ENCODE measurements at places on chromosomes 7 and 10. TPM values are rescaled to one million over a fixed set of nuclear protein-coding genes. Genes with fewer than 3 reads are reported as not detected.
A peak's percentile ranks its signal among the peaks of the same experiment; 100 is the strongest.

The MMD2 gene
- total RNA-seq, result not detected

The FAM20C gene
- 46.8 TPM for total RNA-seq

The TSPAN15 gene
- 19.5 TPM for total RNA-seq

The ASZ1 gene
- not detected for total RNA-seq

The RGS10 gene
- 4.3 TPM for total RNA-seq

The CRHR2 gene
- not detected for total RNA-seq

The MKI67 gene
- 110 TPM for total RNA-seq

The TYSND1 gene
- 13.6 TPM for total RNA-seq

The ACSL5 gene
- total RNA-seq, result not detected

DNA sequence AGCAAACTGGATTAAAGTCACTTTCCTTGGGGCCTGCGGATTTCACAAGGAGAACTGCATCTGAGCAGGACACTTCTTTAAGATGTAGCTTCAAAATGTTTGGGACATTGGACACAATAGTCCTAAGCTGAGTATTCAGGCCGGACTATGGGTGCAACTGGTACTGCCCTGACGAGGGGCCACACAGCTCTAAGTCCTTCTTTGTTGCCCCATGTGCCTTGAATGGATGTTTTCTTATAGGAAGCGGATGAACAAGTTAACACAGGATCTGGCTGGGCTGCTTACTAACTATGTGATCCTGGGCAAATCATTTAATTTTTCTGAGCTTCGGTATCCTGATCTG is 147.8 kb upstream of the KLF14 start:
- H3K4me3 ChIP-seq, result no peak overlapping the region
- H3K27ac ChIP-seq, result peak overlapping the region; percentile 86
- no peak for DNase-seq
- no peaks in the 10 kb centered on the region for H3K27me3 ChIP-seq
- H3K36me3 ChIP-seq, result no peaks in the 10 kb centered on the region

GRCh38 chr7:21113609-21114415 is 314.1 kb upstream of the SP4 start:
- no peak overlapping the region for H3K4me3 ChIP-seq
- H3K36me3 ChIP-seq, result no peaks in the 10 kb centered on the region
- no peak overlapping the region for H3K27ac ChIP-seq
- peaks cover 10% of the 10 kb centered on the region for H3K27me3 ChIP-seq

DNA sequence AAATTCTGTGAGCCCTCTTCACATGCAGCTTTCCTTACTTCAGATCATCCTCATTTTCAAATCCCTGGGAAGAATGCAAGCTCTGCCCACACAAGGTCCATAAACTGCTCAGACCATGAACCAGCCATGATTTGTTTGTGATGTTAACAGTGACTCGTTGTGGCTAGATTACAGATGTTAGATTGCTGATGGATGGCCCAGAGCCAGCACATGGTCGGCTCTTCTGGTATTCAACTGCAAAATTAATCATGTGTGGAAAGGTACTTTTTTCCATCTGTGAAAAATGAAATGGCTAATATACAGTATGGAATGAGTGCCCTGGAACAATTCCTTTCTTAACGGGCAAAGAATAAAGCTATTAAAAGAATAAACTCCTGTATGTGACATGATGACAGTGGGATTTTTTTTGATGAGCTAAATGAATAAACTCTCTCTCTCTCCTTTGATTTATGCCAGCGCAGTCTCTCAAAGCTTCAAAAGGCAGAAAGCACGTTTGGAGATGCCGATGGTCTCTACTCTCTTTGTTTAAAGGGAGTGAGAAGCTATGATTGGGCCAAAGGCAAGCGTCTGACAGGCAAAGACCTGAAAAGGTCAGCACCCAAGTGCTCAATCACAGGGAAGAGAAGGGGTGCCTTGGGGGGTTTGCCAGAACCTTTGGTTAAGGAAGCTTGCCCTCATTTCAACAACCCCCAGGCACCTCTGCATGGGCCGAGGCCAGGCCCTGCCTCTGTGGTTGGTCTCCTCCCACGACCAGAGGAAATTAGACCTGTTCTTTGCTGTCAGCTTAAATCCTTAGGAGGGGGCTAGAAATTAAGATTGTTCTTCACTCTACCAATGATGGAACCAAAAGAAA is 444.0 kb upstream of the NFE2L3 start:
- H3K36me3 ChIP-seq, result no peaks in the 10 kb centered on the region
- H3K27ac ChIP-seq, result peak overlapping the region; percentile 55
- H3K27me3 ChIP-seq, result no peaks in the 10 kb centered on the region
- H3K4me3 ChIP-seq, result no peak overlapping the region
- DNase-seq, result no peak

DNA sequence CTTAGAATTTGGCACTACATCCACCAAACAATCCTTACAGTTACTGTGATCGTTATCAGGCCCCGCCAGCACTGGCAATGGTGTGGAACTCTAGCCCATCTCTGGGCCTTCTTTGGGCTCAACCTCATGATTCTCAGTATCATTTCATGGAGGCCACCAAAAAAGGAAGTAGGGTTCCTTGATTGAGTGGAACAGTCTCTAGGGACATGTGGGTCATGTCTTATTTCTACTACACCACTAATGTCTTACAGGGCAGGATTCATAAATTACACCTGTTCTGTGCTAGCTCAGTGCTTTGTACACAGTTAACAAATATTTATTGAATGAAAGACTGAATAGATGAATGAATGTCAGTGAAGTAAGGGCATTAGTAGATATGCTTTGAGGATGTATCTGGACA is 53.9 kb downstream of the AP3M1 start:
- no peaks in the 10 kb centered on the region for H3K4me1 ChIP-seq
- no peak overlapping the region for H3K27ac ChIP-seq
- H3K27me3 ChIP-seq, result no peaks in the 10 kb centered on the region
- no peak for DNase-seq
- no peak overlapping the region for H3K4me3 ChIP-seq

- no peaks in the 10 kb centered on the region for H3K27me3 ChIP-seq
- DNase-seq, result no peak
- H3K36me3 ChIP-seq, result no peaks in the 10 kb centered on the region
These were observed 24.6 kb upstream of the MRPS33 start for GRCh38 chr7:141039376-141039775.

GRCh38 chr7:99095698-99096097 is 48.2 kb downstream of the SMURF1 start:
- peaks cover 4% of the 10 kb centered on the region for H3K36me3 ChIP-seq
- no peaks in the 10 kb centered on the region for H3K27me3 ChIP-seq
- H3K4me1 ChIP-seq, result peaks cover 13% of the 10 kb centered on the region

- no peak overlapping the region for H3K4me3 ChIP-seq
- no peak overlapping the region for H3K27ac ChIP-seq
- DNase-seq, result no peak
- H3K27me3 ChIP-seq, result no peaks in the 10 kb centered on the region
- H3K4me1 ChIP-seq, result no peaks in the 10 kb centered on the region
These were observed 210.1 kb upstream of the INHBA start for GRCh38 chr7:41912851-41913567.

GRCh38 chr7:12091231-12091630 is 119.9 kb upstream of the TMEM106B start:
- H3K4me1 ChIP-seq, result peaks cover 4% of the 10 kb centered on the region
- DNase-seq, result no peak
- no peak overlapping the region for H3K4me3 ChIP-seq

- H3K4me1 ChIP-seq, result no peaks in the 10 kb centered on the region
- no peak for DNase-seq
- no peak overlapping the region for H3K4me3 ChIP-seq
- no peaks in the 10 kb centered on the region for H3K36me3 ChIP-seq
- H3K27ac ChIP-seq, result no peak overlapping the region
These were observed 3.5 kb downstream of the EPO start for GRCh38 chr7:100723732-100724275.

DNA sequence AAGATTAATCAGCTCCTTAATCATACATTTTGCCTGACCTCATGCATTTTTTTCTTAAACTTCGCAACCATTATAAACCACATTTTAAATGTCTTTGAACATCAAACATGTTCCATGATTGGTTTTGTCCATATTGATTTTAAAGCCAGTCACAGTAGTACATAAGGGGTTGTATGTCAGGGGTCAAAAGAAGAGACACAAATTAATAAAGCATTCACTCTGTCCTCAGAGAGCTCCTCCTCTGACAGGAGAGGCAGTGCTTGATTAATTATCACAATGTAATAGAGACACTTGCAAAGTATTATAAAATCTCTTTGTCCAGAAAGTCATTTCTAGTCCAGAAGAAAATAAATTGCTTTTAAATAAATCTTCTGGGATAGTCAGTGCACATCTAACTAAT is 195.5 kb downstream of the MAGI2 start:
- H3K27me3 ChIP-seq, result no peaks in the 10 kb centered on the region
- H3K36me3 ChIP-seq, result no peaks in the 10 kb centered on the region
- no peak overlapping the region for H3K27ac ChIP-seq
- no peaks in the 10 kb centered on the region for H3K4me1 ChIP-seq

DNA sequence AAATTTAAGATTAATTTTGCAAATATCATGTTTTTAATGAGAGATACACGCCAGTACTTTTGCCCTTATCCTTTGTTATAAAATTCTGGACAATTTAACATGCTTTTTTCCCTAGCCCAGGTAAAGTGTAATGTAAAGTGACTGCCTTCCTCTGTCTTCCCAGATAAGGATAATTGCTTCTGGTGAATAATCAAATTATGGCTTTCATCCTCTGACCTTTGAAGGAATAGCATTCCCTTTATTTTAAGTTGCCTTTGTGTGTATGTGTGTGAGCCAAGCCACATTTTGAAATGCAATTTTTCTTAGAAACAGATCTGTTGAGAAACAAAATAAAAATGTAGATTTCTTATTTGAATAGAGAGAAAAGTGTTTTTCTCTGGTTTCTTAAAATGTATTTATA is 107.5 kb downstream of the ADAM22 start:
- no peaks in the 10 kb centered on the region for H3K4me1 ChIP-seq
- H3K27me3 ChIP-seq, result no peaks in the 10 kb centered on the region
- H3K4me3 ChIP-seq, result no peak overlapping the region
- H3K36me3 ChIP-seq, result no peaks in the 10 kb centered on the region
- DNase-seq, result no peak
- H3K27ac ChIP-seq, result no peak overlapping the region

GRCh38 chr10:122560279-122560804 is at the start of gene DMBT1:
DMBT1 (plus strand) TSS chr10:122560754; CDS start chr10:122560771, 17 bp downstream.
- H3K4me3 ChIP-seq, result no peak within 1 kb of the TSS
- H3K27me3 ChIP-seq, result peaks cover 82% of the 10 kb centered on the region
- no peaks in the 10 kb centered on the region for H3K36me3 ChIP-seq
- no peak for DNase-seq
- H3K27ac ChIP-seq, result no peak within 1 kb of the TSS
- H3K4me1 ChIP-seq, result peaks cover 3% of the 10 kb centered on the region

DNA sequence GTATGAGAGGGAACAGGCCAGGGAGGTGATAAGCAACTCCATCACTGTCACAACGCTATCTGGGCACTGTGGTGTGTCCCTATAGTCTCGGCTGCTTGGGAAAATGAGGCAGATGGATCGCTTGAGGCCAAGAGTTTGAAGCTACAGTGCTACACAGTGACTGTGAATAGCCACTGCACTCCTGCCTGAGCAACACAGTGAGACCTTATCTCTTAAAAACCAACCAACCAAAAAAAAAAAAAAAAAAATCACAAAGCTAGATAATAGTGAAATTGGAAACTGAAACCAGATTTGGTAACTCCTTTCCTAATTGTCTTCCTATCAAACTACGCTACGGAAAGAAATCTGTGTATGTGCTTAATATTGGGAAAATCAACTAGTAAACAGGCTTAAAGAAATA is 14.1 kb downstream of the MICU1 start:
- no peak overlapping the region for H3K27ac ChIP-seq
- H3K4me1 ChIP-seq, result no peaks in the 10 kb centered on the region
- no peak for DNase-seq
- H3K4me3 ChIP-seq, result no peak overlapping the region

GRCh38 chr10:15661574-15661973 is 58.1 kb downstream of the ITGA8 start:
- no peak overlapping the region for H3K4me3 ChIP-seq
- H3K36me3 ChIP-seq, result no peaks in the 10 kb centered on the region
- no peak overlapping the region for H3K27ac ChIP-seq
- no peak for DNase-seq
- H3K4me1 ChIP-seq, result no peaks in the 10 kb centered on the region

GRCh38 chr10:1454428-1454827 is 282.9 kb downstream of the ADARB2 start:
- no peak overlapping the region for H3K27ac ChIP-seq
- H3K27me3 ChIP-seq, result no peaks in the 10 kb centered on the region
- no peaks in the 10 kb centered on the region for H3K36me3 ChIP-seq
- DNase-seq, result no peak
- H3K4me3 ChIP-seq, result no peak overlapping the region

DNA sequence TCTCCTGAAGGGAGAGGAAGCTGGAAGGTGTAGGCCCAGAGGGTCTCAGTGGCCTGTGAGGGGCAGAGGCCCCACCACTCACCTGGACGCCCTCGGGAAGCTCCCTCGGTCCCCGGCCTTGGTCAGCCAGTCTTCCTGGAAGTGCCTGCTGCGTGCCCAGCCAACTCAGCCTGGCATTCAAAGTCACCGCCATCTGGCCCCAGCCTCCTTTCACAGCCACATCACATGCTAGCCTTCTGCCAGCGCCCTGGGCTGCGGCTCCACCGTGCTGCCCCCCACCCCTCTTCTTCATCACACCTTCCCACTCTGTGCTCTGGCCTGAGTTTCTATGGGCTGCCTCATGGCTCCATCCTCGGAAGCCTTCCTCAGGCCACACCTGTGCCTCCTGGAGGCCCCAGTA is 98.0 kb downstream of the ZMIZ1 start:
- DNase-seq, result no peak
- H3K27ac ChIP-seq, result no peak overlapping the region
- no peak overlapping the region for H3K4me3 ChIP-seq
- no peaks in the 10 kb centered on the region for H3K27me3 ChIP-seq

GRCh38 chr10:62230344-62231121 is 38.1 kb downstream of the RTKN2 start:
- H3K27ac ChIP-seq, result no peak overlapping the region
- H3K4me1 ChIP-seq, result no peaks in the 10 kb centered on the region
- no peaks in the 10 kb centered on the region for H3K27me3 ChIP-seq

DNA sequence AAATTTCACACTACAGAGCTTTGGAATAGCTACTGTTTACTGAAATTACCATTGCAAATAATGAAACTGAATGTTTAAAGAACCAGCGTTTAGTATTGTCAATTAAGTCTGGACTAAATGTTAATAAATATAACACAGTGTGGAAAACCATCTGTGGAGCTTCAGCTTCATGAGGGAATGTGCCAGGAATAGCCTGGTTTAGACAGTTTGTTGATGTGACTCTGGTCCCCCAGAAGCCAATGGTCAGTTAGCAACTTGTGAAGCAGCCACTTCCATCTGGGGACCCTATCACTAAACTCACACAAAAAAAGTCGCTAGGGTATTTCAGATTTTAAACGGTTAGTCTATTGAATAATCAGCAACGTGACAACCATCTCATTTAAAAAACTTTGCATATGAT is 207.8 kb downstream of the RAMP3 start:
- H3K36me3 ChIP-seq, result no peaks in the 10 kb centered on the region
- no peak overlapping the region for H3K4me3 ChIP-seq
- peaks cover 15% of the 10 kb centered on the region for H3K4me1 ChIP-seq

- H3K4me3 ChIP-seq, result peak within 1 kb of the TSS; percentile 71
- H3K4me1 ChIP-seq, result no peaks in the 10 kb centered on the region
- no peaks in the 10 kb centered on the region for H3K36me3 ChIP-seq
- peaks cover 84% of the 10 kb centered on the region for H3K27me3 ChIP-seq
- peak; percentile 82 for DNase-seq
These were observed at the start of gene FFAR4 for GRCh38 chr10:93566435-93567276. FFAR4 (plus strand) TSS chr10:93566665; CDS start chr10:93566721, 56 bp downstream.

- no peaks in the 10 kb centered on the region for H3K27me3 ChIP-seq
- H3K36me3 ChIP-seq, result peaks cover 11% of the 10 kb centered on the region
- H3K27ac ChIP-seq, result peak overlapping the region; percentile 72
These were observed 26.9 kb downstream of the TMEM120A start for GRCh38 chr7:75967487-75967997.
